CD14-positive monocyte (primary cell): ENCODE measurements at places on chromosomes 6 and 20.

DNA sequence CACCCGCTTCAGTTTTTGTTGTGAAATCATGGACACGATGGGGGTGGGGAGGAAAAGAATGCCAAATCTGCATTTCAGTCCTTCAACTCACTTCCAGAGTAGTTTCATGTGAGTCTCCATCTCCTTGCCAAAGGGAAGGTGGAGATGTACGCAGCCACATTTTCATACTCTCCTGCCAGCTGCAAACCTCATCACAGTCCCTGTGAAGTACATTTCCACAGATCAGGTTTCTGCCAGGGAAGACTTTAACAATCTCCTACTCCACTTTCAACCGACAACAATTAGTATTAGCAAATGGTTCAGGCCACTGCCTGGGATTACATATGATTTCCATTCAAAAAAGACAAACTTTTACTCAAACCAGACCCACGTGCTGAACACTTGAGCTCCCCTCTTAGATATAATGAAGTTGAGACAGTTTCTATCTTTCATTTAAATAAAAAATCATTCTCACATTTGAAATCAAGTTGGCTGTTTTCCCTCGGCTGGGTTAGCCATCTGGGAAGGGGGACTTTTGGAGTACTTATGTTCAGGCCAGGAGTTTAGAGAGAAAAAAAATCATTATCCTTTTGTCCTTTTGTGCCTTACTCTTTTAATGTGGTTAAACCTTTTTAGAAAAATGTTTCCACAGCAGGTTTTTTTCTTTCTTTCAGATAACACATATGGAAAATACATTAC lies 51.0 kb upstream of the CEP162 start:
- no peak for DNase-seq

GRCh38 chr6:30062471-30063178 lies 1.6 kb downstream of the POLR1H start:
- DNase-seq = no peak

DNA sequence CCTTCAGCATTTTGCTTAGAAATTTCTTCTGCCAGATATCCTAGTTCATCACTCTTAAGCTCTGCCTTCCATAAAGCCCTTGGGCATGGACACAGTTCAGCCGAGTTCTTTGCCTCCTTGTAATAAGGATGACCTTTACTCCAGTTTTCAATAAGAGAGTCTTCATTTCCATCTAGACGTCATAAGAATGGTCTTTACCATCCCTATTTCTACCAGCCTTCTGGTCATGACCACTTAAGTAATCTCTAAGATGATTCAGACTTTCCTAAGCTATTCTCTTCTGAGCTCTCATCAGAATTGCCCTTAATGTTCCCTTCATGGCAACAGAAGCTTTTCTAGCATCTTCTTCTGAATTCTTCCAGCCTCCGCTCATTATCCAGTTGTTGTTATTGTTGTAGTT lies 126.1 kb downstream of the TFAP2C start:
- no peak for DNase-seq

- DNase-seq = no peak
These were observed 677.3 kb upstream of the AGPAT4 start for GRCh38 chr6:161951126-161951525.

DNA sequence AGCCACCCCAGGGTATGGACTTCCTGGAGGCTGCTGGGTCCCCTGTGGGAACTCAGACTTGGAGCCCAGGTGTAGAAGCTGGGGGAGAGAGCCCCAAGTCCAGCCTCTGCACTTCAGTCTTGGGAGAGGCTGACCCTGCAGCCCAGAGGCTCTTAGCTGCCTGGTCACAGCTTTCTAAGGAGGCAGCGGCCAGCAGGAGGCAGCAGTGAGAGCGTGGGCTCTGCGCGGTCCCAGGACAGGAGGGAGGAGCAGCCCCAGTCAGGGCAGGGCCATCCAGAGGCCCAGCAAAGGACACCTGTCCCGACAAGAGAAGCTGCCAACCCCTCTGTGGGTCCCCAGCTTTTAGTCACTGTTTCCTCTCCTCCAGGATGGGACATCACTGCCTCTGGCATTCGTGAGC lies 9.4 kb downstream of the TREML2 start:
- peak; percentile 55 for DNase-seq

DNA sequence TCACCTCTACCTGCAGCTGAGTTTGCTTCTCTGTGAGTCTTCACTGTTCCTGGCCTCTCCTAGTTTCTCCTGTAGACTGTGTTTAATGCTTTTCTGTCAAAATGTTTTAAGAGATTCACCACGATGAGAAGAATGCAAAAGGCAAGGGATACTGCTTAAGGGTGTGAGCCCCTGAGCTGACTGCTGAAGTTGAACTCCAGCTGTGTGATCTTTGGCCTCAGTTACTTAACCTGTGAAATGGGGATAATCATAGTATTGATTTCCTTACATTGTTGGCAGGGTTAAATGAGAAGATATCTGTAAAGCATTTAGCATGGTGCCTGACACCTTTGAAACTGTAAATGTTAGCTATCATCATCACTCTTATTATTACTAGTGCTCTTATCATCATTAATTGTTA lies 230.2 kb upstream of the MYLIP start:
- no peak for DNase-seq

GRCh38 chr20:59153355-59153681 lies 10.3 kb upstream of the ZNF831 start:
- no peak for DNase-seq

GRCh38 chr6:107218142-107218541 lies 102.8 kb upstream of the BEND3 start:
- DNase-seq = no peak
